ENCODE measurements at places on chromosomes 7 and 10.

- no peaks in the 10 kb centered on the region for H3K27me3 ChIP-seq
- DNase-seq: no peak
Observed at GRCh38 chr7:30859940-30860496, 51.6 kb upstream of the AQP1 start.

GRCh38 chr7:50056131-50056530 lies 36.9 kb downstream of the ZPBP start:
- DNase-seq: no peak
- peaks cover 43% of the 10 kb centered on the region for H3K27me3 ChIP-seq
- no peaks in the 10 kb centered on the region for H3K36me3 ChIP-seq
- no peak overlapping the region for H3K27ac ChIP-seq
- no peak overlapping the region for H3K4me3 ChIP-seq

DNA sequence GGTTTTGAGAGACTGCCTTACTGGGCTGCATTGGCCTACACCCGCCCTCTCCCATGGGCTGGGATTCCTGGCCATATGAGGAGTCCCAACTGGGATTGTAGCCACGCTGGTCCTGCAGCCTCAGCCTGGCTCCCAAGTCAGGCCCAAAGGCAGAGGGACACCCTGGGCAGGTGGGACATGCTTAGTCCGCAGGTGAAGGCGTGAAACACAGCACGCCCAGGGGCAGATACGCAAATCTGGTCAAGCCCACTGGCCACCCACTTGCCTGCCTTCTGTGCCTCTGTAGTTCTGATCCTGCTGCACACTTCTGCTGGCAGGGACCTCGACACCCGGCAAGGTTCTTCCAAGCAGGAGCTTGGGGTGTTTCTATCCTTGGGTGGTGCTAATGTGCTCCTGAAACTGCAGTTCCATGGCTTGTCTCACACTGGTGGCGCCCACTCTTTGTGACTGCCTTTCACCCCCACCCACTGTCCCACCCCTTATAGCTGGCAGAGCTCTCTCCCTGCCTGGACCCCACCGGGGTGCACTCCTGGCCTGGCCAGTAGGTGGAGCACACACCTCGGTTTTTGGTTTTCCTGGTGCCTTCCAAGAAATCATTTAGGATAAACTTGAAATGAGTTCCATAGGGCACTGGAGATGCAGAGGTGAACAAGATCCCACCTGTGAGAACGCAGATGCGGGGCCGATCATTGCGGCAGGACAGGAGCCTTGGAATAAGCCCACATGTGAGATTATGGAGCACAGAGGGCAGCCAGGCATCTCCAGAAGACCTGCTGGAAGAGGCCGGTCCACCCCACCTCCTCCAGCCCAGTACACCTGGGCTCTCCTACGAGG lies 47.9 kb downstream of the MKI67 start:
- no peak overlapping the region for H3K4me3 ChIP-seq
- H3K27me3 ChIP-seq: no peaks in the 10 kb centered on the region
- DNase-seq: no peak
- H3K36me3 ChIP-seq: peaks cover 83% of the 10 kb centered on the region
- peaks cover 7% of the 10 kb centered on the region for H3K4me1 ChIP-seq
- no peak overlapping the region for H3K27ac ChIP-seq

DNA sequence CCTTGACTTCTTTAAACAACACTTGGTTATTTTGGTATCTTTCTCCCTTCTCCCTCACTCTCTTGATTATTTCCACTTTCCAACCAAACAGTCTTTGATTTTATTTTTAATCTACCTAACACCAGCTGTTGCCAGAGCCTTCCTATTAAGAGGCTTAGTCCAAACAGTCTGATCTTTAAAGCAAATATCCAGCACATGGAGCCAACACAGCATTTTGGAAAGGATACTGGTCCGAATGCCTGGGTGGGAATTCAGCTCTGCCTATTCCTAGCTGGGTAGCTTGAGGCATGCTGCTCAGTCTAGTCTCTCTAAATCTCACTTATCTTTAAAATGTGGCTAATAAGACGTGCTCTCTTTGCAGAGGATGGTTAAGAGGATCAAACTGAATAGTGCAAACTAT lies 129.3 kb downstream of the NRCAM start:
- peaks cover 6% of the 10 kb centered on the region for H3K27me3 ChIP-seq
- no peak overlapping the region for H3K27ac ChIP-seq
- no peak for DNase-seq
- no peaks in the 10 kb centered on the region for H3K4me1 ChIP-seq
- no peaks in the 10 kb centered on the region for H3K36me3 ChIP-seq
- no peak overlapping the region for H3K4me3 ChIP-seq

DNA sequence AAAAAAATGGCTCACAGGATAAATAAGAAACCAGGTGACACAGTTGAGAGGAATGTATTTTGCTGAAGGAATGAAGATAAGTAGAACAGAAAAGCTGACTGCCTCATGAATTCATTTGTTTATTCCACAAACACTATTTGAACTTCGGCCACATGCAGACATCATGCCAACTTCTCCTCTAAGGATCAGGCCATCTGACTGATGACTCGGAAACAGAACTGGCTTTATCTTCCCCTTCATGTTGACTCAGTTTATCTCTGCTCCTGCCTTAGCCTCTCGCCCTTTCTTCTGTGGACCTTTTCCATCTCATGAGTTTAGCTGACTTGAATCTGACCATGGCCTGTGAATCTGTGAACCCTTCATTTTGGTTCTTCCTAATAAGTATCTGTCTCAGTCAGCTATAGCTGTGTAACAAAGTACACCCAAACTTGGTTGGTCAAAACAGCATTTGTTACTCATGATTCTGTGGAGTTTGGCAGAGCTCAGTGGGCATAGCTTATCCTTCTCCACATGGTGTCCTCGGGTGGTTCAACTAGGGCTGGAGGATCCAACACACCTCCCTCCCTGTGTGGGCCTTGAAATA lies 44.0 kb upstream of the GRID1 start:
- H3K27ac ChIP-seq: peak overlapping the region; percentile 90
- H3K27me3 ChIP-seq: no peaks in the 10 kb centered on the region
- no peak overlapping the region for H3K4me3 ChIP-seq
- peaks cover 20% of the 10 kb centered on the region for H3K4me1 ChIP-seq
- DNase-seq: no peak

DNA sequence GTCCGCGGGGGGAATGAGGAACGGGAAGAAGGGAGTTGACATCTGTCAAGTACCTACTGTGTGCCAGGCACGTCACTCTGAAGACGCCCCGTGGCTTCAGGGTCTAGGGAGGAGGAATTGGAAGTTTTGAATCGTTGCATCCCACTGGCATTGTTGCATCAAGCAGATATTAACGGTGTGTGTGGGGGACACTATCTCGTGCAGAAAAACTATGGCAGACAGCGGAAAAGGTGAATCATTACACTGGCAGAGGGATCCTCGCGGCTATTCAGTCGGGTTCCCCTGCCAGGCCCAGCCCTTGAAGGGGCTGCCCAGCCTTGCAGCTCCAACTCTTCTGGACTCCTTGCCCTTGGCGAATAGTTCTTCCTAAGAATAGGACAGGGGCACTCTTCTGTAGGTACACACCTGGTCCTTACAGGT lies 1.0 kb upstream of the KIAA1549 start:
- DNase-seq: no peak
- peaks cover 3% of the 10 kb centered on the region for H3K36me3 ChIP-seq
- H3K27ac ChIP-seq: no peak overlapping the region
- peak overlapping the region; percentile 67 for H3K4me3 ChIP-seq
- peaks cover 11% of the 10 kb centered on the region for H3K4me1 ChIP-seq
